ENCODE measurements at places on chromosomes 2 and 18.

DNA sequence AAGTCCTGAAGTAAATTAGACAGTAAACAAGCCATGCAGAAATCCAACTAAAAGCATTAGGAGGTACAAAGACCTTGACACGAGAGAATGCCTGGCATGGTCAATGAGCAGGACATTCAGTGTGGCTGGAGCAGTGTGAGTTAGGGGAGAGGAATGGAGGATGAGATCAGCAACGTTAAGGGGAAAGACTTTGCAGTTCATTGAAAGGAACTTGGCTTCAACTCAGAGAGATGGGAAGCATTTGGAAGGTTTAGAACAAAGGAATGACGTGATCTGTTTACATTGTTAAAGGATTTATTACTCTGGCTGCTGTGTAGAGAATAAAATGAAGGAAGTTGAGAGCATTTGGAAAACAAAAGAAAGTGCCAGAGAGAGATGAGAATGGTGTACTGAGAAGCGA lies 621.3 kb downstream of the XIRP2 start:
- ATAC-seq, result no peak

- ATAC-seq, result no peak
These were observed 390.6 kb downstream of the CTNNA2 start for GRCh38 chr2:79903222-79904000.

- no peak for ATAC-seq
These were observed 119.1 kb upstream of the NCK2 start for GRCh38 chr2:105625632-105626031.

GRCh38 chr2:177306550-177306949 lies 42.0 kb upstream of the NFE2L2 start:
- peak; percentile 84 for ATAC-seq

Data from gastroesophageal sphincter (tissue), 4 donors.